Activated effector memory CD4-positive, alpha-beta T cell treated with Interleukin-2 at 50 U/mL for 16 hours (primary cell): ENCODE measurements at places on chromosomes 12 and 14.
A peak's percentile ranks its signal among the peaks of the same experiment; 100 is the strongest.

DNA sequence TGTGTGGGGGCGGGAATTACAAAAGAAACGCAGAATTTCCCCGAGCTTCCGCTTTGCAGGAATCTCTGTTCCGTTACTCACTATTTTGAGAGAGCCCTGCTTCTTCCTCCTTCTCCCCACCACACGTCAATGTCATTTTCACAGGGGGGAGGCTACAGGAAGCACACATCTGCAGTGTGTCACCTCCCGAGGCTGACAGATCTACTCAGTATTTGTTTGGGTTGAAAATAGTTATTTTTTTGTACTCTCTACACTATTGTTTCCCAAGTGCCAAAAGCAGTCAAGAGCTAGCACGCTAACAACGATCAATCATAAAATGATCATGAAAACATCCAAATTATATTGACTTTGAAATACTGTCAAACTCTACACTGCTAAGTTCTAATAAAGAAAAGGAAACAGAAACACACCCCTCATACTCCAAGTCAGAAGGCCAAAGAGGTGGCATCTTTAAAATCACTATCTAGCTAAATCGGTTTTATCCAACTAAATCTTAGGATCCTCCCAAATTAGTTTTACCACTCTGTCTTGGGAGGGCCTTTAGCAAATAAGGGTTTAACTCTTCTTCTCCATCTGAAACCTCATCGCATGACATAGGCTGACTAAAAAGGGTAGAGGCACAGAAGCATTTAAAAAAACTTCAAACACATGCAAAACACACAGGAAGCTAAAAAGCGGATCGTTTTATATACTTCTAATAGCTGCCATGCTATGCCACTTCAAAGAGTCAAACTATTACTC lies 51.8 kb downstream of the FOXN3 start:
- peak; percentile 31 for DNase-seq

DNA sequence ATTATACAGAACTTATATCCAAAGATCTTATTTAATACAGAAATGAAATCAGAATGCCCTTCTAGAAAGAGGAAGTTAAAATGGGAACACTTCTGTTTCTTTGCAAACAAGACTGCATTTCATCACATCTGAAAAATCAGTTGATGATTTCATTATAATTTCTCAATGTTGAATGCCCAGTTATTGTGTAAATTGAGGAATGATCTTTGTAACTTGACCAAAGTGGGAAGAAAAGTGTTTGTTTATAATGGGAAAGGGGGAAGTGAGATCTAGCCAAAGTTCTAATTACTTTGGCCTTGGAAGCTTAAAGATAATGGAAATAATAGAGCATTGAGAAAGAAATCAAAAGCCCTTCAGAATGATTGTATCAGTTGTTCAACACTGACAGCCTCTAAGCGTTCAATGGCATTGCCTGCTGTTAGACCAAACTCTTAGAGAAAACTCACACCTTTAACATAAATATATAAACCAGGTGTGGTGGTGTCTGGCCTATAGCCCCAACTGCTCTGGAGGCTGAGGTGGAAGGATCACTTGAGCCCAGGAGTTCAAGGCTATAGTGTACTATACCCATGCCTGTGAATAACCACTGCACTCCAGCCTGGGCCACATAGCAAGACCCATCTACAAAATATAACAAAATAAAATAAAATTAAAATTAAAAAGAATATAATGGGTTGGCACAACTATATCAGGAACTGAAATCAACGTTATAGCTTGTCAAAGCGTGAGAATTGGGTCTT lies 9.9 kb upstream of the LYZ start:
- DNase-seq, result no peak

DNA sequence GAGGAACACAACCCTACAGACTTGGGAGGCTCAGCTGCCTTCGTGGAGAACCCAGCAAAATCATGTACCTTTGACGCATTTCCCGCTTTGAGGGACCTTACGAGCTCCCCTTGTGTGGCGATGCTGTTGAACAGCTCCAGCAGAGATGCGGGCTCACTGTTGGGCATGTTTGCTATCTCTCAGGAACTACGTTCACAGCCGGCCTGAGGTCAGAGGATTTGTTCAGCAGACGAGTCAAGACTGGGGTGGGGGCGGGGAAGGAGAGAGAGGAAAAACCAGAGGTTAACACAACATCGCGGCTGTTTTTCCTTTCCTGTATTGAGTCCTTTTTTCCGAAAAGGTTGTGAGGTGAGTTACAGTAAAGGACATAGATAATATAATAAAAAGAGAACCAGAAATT lies 45.9 kb downstream of the SLC25A47 start:
- DNase-seq, result no peak

DNA sequence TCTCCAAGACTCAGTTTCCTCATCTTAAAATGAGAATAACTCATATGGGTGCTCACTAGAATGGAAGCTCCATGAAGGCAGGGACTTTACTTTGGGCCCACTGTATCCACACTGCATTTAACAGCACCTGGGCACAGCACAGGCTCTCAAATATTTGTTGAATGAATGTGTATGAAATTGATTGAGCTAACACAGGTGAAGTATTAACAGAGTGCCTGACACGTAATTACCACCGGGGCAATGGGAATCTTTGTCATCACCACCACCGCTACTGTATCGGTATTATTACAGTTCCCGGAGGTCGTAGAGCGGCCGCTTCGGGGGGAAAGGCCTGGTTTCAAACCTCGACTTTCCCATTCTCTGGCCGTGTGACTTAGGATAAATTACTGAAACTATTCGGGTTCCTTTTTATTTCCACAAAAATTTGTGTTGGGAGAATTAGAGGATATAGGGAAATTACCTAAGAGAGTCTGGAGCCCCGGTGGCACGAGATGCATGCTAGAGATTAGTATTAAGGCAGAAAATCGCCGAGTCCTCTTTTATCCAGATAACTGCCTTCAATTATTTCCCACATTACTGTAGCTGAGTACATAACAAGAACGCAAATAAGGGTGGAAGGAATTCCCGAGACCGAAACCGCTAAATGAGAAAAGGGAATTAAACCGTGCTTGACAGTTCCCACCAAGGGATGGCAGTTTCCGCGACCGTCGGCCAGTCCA lies 1.0 kb upstream of the RIC8B start:
- DNase-seq, result no peak

DNA sequence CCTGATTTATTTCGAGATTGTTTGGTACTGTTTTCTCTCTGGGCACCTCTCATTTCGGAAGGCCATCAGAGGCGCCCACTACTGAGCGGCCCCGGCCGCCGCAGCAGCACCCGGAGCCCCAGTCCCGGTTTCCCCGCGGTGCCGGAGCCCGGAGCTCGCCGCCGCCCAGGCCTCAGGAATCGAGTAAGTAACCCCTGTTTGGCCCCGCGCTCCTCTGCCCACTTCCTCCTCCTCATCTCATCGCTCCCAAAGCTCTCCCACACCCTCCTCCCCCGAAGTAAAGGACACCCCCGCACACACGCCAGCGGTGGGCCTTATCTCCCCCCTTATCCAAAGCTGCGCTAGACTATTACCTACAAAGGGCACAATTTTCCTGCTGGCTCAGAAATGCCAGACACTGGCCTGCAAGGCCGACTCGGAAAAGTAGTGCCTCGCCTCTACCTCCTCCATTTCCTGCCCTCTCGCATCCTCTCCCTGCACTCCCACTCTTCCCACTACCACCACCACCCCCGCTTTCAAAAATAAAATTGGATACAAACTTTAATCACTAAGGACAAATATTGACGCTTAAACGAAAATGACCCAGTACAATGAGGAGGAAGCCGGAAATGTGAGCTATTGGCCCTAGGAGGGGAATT lies 637 bp upstream of the FOXG1 start:
- no peak for DNase-seq

GRCh38 chr14:23177181-23177580 lies 6.3 kb downstream of the SLC7A8 start:
- no peak for DNase-seq

- DNase-seq, result no peak
Observed at GRCh38 chr12:6070472-6071257, 53.8 kb downstream of the VWF start.

- DNase-seq, result no peak
Observed at GRCh38 chr12:24278832-24279231, 329.4 kb upstream of the SOX5 start.

DNA sequence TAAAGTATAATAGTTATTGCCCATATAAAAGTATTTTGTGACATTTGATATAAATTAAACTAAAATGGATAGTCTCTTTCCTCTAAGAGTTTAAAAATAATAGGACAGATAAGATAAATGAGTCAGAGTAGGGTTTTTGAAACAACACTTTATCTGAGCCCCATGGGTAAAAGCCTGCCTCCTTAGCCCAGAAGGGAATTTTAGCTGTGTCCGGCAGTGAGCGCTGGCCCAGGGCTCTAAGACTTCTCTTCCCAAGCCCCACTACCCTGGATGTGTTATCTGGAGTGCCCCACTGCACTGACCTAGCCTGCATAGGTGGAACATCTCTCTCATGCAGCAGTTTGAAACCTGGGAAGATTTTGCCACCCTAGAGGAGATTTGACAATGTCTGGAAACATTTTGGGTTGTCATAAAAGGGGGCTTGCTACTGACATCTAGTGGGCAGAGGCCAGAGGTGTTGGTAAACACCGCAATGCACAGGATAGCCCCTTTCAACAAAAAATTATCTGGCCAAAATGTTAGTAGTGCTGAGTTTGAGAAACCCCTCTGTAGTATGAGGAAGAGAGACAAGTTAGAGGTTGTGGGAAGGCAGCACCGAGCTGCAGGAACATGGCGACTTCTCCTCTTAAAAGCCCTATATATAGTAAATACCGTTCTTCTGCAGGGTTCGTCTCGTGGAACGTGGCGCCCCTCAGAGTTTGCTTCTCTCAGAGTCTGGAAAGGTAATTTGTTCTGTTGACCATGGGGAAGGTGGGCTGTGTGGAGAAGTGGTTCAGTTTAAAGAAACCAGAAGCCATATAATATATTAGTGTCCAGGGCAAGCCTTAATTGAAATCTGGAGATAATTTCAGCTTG lies 29.3 kb upstream of the ATF1 start:
- DNase-seq, result no peak

GRCh38 chr14:26605602-26606001 lies 7.8 kb upstream of the NOVA1 start:
- DNase-seq, result no peak

- DNase-seq, result no peak
Observed at GRCh38 chr14:90405101-90405500, 8.3 kb downstream of the CALM1 start.

DNA sequence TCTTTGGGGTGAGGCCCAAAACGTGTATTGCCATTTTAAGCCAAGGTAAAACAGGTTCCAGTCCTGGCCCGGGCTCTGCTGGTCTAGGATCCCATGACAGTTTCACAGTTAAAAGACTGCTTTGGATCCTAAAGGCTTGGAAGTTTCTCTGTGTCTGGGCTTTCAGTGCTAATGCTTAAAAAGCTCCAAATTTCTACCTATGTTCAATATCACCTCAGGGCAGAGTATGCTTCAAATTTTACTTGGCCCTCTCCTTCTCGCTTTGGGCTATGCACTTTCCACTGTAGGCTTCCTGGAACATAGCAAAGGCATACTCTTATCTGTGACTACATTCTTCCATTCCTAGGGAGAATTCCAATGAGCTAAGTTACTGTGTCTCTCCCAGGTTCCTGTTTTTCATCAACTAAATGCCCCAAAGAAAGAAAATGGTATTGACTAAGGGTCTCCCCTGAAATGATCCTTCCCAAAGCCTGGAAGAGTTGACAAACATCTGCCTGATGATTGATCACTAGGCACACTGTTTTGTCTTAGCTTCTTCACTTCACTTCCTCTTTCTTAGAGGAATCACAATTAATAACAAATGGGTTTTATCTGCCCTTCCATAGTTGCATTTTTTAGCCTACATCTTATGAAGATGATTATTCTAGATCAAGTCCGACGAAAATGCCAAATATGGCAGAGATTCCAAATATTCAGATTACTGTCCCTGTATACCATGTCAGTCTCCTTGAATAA lies 79.4 kb downstream of the TMTC2 start:
- no peak for DNase-seq
